ENCODE measurements at places on chromosomes 13 and 19.

GRCh38 chr13:107250628-107251027 is 682.7 kb upstream of the ARGLU1 start:
- no peak for DNase-seq

DNA sequence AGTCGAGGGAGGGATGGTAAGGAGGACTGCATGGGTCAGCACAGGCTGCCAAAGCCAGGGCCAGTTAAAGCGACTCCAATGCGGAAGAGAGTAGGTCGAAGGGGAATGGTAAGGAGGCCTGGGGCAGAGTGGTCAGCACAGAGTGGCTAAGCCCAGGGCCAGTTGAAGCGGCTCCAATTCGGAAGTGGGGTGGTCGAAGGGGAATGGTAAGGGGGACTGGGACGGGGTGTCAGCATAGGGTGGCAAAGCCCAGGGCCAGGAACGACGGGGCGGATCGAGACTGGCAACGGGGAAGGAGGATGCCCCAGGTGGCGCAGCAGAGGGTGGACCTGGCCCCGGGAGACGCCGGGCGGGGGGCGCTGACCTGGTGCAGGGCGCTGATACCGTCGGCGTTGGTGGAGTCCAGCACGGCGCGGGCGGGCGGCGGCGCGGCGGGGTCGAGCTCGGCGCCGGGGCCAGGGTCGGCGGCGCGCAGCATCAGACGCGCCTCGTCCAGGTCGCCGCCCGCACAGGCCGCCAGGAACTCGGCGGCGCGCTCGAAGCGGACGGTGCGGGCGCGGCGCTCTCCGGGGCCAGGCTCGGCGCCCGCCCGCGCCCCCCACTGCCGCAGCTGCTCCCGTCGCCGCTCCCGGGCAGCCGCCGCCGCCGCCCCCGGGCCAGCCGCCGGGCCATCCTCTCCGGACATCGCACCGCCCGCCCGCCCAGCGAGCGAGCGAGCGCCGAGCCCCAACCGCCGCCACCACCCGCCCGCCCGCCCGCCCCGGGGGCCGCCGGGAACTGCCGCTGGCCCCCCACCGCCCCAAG is at the start of gene PPP1R12C:
TSS of gene PPP1R12C (minus strand) at position 779 of the 804 bp plus-strand sequence. CDS start at position 685, 94 bp downstream.
- no peak for DNase-seq

DNA sequence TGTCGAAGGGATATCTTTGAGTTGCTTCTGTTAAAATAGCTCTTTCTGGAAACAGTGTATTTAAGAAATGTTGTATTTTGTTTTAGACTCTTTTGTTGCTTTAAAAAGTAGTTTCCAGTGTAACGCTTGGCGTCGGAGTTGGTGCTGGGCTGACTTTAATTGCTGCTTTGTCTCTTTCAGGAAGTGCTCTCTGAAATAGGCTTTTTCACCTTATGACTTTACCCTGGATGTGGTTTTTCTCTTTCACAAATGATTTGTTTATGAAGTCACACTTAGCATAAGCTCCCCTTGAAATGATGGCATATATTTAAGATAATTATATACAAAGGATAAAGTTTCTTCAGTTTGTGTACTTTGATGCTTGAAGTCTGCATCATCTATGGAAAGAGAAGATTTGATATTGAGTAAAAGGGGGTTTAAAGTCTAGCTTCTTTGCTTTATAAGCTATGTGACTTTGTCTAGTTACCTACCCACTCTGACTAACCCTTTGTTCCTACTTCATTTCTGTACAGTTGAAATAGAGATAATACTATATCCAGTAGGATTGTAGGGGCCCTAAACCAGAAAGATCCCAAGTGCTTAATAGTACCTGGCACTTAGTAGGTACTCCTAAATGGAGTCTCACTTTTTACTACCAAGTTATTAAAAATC is at the start of gene GPR18:
TSS of gene GPR18 (minus strand) at position 170 of the 651 bp plus-strand sequence. CDS start 2,507 bp downstream, outside the sequence.
- DNase-seq: no peak

- DNase-seq: no peak
Observed at GRCh38 chr19:39144290-39145071, 18.9 kb downstream of the PAK4 start.

DNA sequence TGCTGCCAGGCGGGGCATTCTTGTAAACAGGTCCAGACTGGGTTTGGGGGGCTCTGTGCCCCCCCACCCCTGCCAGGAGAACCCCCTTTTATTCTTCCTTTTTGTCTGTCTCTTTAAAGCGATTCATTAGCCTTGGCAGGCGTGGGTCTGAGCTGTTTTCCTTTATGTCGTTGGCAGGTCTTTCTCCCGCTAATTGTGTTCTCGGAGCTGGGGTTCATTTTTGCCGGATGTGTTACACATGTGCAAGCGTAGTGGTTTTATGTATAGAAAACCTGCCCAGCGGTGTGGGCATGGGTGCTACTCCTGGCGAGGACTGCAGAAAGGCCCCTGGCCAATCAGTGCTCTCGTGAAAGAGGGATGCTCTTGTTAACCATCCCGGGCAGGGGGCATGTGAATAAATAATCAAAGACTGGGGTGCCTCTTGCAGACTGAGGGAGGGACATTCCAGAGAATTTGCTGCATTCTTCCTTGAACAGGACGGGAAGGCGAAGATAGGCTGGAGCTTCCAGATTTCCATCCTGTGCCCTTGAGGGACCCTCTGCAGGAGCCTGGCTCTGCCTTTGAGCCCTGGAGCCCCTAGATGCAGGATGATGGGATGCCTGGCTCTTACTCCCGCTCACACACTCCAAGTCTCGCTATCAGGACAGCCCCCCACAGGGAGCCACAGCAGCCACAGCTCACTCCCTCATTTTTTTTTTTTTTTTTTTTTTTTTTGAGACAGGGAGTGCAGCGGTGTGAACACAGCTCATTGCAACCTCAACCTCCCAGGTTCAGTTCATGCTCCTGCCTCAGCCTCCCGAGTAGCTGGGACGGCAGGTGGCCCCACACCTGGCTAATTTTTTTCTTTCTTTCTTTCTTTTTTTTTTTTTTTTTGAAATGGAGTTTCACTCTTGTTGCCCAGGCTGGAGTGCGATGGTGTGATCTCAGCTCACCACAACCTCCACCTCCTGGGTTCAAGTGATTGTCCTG is 14.1 kb downstream of the CARM1 start:
- DNase-seq: no peak

- peak; percentile 95 for DNase-seq
Observed at GRCh38 chr13:89726690-89727435, 1620.6 kb upstream of the MIR17HG start.

- DNase-seq: no peak
Observed at GRCh38 chr19:58407658-58408151, 744 bp upstream of the ZNF584 start.

- DNase-seq: no peak
Observed at GRCh38 chr13:47337781-47338507, 441.1 kb upstream of the HTR2A start.

GRCh38 chr13:46571909-46572595 is 19.1 kb downstream of the LRCH1 start:
- DNase-seq: no peak

GRCh38 chr13:47621931-47622330 is 379.1 kb downstream of the SUCLA2 start:
- peak; percentile 11 for DNase-seq

DNA sequence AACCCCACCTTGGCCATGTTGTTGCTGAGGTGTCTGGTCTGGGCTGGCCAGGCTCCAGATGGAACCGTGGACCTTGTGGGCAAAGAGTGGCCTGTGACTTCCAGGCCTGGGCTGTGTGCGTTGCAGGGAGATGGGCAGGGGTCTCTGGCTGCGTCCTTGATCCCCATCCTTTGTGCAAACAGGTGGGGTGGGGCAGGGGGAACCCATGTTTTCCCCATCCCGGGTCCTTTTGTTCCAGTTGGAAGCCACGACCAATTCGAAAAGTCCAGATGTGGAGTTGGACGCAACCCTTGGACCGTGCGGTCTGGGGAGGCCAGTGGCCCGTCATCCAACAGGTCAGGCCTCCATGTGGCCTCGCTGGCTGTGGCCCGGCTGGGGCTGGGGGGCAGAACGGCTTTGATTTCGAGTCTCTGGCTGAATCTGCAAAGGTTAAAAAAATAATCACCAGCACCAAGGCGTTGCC is 13.1 kb upstream of the COMP start:
- no peak for DNase-seq

- DNase-seq: no peak
Observed at GRCh38 chr19:47545061-47545948, 27.6 kb downstream of the ZNF541 start.

GRCh38 chr13:37709318-37709717 is 110.8 kb upstream of the POSTN start:
- DNase-seq: peak; percentile 50

DNA sequence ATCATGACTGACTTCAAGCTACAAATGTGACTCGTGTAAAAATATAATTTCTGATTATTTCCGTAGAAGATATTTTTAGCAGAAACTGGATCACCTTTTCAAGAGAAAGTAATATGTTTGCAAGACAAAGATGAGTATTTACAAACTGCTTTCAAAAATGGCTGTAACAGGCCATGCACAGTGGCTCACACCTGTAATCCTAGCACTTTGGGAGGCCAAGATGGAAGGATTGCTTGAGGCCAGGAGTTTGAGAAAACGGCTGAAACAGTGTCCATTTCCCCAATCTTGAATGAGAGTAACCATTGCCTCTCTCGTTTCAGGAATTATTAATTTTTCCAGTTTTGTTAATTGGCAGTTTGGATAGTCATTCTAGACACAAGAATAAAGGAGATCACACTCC is 3.5 kb upstream of the ZNF175 start:
- DNase-seq: no peak

GRCh38 chr19:1172353-1173158 is 1.5 kb downstream of the SBNO2 start:
- DNase-seq: no peak

GRCh38 chr13:110475117-110475516 is 86.4 kb downstream of the RAB20 start:
- no peak for DNase-seq

- DNase-seq: no peak
Observed at GRCh38 chr19:12841094-12841493, 2.8 kb downstream of the MAST1 start.

DNA sequence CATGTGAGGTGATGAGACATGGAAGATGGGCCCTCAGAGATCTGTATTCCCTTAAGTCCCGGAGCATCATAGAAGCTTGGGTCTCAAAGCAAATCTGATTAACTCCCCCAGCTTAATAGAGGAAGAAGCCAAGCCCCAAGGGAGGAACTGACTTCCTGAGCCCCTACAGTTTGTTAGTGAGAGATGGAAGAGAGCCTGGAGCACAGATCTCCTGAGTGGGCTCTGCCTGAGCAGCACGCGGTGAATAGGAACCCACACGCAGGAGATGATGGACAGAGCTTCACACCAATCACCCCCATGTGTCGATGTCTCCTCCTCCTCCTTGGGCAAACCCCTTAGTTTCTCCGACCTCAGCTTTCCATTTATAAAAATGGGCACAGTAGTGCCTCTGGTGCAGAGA is 50.1 kb upstream of the ATP12A start:
- no peak for DNase-seq

DNA sequence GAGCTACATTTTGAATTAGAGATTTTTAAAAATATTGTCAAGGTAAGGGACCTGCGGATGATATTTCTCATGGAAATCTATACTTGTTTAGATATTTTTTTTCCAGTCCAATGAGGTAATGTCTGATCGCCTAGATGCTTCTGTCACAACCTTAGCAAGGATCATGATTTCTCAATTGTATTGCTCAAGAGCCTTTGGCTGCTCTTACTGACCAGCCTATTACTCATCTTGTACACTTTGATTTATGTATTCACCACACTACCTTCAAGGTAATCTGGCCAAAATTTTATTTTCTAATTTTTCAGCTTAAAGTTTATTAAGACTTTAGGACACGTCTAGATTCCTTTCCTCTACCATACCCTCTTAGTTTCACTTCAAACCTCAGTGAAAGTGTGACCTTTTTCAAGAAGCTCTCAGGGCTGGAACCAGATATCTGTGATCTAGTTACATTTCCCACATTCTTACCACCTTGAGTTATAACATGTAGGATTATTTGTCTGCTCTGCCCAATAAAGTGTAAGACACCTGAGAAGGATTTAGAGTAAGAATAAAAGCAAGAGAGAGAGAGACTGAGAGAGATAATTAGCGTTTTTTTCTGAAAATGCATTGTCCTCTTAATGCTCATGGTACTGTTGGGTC is 197.1 kb downstream of the ITGBL1 start:
- DNase-seq: peak; percentile 97

DNA sequence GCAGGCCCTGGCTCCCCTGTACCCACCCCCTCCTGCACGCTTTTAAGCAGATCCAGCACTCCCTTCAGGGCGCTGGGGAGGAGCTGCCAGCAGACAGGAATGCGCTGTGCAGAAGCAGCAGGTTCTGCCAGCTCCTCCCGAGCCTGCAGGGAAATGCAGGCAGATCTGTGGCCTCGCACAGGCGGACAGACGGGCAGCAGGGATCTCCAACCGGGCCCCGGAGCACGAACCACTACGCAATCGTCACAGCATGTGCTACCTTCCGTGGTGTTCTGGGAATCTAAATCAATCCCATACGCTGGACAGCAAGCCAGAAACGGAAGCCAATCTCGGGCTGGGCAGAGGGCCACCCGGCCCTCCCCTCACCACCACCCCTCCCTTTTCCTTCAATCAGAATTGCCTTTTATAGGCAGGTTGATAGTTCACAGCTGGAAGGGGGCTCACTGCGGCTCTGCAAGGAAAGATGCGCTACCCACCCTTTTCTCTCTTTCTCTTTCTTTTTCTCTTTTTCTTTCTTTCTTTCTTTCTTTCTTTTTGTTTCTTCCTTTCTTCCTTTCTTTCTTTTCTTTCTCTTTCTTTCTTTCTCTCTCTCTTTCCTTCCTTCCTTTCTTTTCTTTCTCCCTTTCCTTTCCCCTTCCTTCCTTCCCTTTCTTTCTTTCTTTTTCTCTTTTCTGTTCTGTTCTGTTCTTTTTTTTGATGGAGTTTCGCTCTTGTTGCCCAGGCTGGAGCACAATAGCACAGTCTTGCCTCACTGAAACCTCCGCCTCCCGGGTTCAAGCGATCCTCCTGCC is 99.9 kb downstream of the GNG7 start:
- peak; percentile 52 for DNase-seq

- no peak for DNase-seq
Observed at GRCh38 chr13:49561062-49561410, 24.3 kb downstream of the RCBTB1 start.

- DNase-seq: no peak
Observed at GRCh38 chr19:39590265-39590664, 12.1 kb upstream of the LGALS13 start.

DNA sequence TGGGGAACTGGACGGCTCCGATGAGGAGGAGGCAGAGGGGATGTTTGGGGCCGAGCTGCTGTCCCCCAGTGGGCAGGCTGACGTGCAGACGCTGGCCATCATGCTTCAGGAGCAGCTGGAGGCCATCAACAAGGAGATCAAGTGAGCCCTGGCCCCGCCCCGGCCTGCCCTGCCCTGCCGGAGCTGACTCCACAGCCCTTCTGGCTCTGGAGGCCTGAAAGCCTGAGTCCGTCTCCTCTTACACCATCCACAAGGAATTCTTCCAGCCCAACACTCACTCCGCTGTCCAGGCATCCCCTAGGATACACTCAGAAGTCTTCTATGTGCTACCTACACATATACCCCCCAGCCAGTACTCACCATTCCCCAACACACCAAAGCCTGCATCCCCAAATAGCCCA is 17.4 kb downstream of the PPFIA3 start:
- no peak for DNase-seq
